ENCODE measurements at places on chromosomes 3 and 15.

DNA sequence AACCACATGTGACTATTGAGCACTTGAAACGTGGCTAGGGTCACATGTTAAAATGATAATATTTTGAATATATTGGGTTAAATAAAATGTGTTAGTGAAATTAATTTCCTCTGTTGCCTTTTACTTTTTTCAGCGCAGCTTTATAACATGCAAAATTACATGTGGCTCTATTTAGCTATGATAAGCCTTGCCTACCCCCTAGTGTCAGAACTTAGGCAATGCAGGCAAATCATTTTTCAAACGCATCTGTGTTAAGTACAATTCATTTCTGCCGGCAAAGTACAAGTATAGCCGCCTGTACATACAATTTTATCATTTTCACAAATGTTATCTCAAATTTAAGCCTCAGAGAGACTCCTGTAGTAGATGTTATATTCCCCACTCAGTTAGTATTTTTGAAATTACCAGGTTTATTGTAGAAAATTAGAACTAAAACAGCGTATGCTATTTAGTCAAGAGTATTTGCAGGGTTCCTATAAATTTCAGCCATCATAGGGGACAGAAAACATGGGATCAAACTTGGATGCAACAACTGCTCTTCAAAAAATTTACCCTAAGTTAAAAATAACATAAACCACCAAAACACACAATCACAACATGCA is 56.1 kb downstream of the TAFA4 start:
- peak; percentile 39 for DNase-seq

- DNase-seq, result no peak
These were observed 80.3 kb upstream of the ABHD2 start for GRCh38 chr15:89007989-89008388.

GRCh38 chr3:3151513-3151912 is 24.8 kb downstream of the TRNT1 start:
- DNase-seq, result no peak

DNA sequence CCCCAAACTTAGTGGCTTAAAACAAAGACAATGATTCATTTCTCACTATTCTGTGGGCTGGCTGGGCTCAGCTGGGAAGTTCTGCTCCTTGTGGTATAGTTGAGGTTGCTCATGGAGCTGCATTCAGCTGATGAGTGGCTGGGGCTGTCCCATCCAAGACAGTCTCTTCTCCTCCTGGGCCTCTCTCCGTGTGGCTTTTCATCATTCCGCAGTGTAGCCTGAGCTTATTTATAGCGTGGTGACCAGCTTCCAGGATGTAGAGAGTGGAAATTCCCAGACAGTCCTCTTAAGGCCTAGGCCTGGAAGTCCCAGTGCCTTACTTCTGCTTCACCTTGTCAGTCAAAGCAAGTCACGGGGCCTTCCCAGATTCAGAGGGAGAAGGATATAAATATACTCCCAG is 136.7 kb upstream of the DAZL start:
- DNase-seq, result no peak

DNA sequence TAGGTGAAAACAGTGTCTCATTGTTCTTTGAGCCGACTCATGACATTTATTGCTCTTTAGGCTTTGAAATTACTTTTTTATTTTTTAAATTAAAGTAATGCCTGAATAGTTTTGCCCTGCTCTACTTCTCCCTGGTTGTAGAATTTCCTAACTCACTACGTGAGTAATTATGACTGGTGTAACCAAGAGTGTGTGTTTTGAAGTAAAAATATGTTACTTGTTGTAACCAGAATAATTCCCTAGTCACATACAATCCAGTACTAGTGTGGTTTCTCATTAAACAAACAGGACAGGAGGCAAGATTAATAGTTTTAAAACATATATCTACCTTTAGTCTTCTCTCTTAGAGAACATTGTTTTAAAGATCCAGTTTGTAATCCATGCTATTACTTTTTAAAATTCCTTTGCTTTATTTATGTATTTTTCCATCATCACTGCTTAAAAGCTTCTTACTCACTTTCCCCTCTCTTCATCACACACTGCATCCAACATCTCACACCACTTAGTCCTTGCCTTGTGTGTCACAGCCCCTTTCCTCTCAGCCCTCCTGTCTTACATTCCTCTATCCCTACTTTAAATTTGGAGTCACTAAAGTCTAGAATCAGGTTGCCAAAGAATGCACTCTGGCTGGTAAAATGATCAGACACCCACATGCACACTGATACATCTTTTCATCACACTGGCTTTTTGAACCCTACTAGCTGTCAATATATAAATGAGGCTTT is 219.7 kb downstream of the WNT5A start:
- DNase-seq, result no peak

- no peak for DNase-seq
These were observed 265.6 kb downstream of the FOXP1 start for GRCh38 chr3:71317749-71318457.

- peak; percentile 88 for DNase-seq
These were observed 82.7 kb downstream of the ABHD5 start for GRCh38 chr3:43773273-43774094.

DNA sequence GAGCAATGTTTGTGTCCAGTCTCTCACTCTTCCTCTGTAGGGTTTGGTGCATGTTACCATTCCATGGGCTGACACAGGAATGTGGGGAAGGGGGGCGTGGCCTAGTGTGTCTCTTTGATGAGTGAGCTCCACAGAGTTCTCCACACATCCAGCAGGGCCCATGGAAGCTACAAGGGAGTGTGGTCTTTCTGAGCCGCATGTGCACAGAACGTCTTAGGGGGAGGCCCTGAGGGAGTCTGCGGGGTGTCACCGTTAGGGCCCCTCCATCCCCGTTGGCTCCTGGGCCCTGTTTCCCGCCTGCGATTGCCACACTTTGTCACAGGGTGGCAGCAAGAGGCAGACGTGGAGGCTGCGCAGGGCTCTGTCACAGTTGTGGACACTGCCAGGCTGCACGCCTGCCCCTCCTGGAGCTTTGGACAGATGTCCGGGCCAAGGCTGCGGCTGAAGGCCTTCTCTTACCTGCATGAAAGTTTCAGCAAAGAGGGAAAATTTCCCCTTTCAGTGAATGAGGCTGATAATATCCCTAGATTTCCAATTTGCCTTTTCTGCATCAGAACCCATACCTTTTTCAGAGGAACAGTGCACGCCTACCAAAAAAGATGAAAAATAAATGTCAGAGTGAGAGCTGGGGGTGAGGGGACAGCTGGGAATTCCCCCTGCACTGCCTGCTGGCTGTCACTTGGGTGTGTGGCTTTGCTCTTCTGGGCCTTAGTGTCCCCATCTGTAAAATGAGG is 24.3 kb downstream of the CACNA2D3 start:
- no peak for DNase-seq

GRCh38 chr15:78726870-78727551 is 84.3 kb downstream of the ADAMTS7 start:
- peak; percentile 46 for DNase-seq

- no peak for DNase-seq
These were observed 91.8 kb downstream of the THBS1 start for GRCh38 chr15:39672666-39673065.

GRCh38 chr15:36926427-36926825 is 173.9 kb downstream of the MEIS2 start:
- DNase-seq, result no peak

DNA sequence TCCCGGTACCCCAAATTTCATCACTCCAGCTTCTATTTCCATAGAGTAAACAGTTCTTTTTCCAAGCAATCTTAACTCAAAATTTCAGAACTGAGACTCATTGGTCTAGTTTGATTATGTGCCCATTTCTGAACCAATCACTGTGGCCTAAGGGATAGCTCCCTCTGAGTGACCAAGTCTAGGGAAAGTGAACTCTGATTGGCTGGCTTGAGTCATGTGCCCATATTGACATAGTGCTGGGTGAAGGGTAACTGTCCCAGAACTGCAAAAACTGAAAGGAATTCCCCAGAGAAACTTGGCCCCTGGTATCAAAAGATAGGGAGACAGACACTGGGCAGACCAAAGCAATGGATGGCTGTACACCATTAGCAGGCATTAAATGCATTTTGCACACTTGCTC is 171.2 kb upstream of the WNT5A start:
- no peak for DNase-seq

- DNase-seq, result no peak
These were observed 43.2 kb downstream of the NR2E3 start for GRCh38 chr15:71853543-71853942.

GRCh38 chr3:53181024-53181371 is 20.0 kb downstream of the PRKCD start:
- no peak for DNase-seq

GRCh38 chr3:174755833-174756829 is 103.0 kb upstream of the NAALADL2 start:
- no peak for DNase-seq

DNA sequence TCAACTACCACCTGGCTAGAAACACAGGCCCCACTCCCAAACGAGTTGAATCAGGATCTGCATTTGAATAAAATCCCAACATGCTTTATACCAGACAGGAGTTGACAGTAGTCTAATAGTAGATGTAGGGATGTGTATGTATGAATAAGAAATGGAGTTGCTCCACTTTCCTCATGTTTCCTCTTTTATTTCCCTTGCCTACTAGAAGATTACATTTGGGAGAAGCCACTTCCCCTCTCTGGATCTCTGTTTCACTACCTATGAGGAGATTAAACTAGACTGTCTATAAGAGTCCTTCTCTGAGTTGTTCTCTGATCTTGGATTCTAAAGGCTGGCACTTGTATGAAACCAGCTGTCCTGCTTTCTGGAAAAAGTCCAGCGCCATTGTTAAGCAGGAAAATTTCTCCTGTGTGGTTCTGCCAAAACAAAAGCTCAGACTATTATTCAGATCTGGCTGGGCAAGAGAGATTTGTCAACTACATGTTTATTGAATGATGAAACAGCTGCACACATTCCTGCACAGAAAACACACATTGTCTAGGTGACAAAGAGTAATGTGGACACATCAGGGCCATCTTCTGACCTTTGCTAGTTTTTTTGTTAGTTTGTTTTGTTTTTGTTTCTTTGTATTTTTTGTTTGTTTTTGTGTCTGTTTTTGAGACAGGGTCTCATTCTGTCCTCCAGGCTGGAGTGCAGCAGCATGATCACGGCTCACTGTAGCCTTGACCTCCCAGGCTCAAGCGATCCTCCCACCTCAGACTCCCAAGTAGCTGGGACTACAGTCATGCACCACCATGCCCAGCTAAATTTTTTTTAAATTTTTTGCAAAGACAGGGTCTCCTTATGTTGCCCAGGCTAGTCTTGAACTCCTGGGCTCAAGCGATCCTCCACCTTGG is 29.9 kb downstream of the ACP3 start:
- no peak for DNase-seq

DNA sequence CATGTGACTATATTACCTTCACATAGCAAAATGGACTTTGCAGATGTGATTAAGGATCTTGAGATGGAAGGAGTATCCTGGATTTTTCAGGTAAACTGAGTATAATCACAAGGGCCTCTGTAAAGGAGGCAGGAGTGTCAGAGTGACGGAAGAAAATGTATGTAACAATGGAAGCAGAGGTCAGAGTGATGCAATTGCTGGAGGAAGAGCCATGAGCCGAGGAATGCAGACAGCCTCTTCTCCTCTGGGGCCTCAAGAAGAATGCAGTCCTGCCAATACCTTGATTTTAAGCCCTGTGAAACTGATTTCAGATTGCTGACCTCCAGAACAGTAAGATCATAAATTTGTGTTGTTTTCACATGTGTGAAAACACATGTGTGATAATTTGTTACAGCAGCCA is 15.1 kb downstream of the HEMK1 start:
- DNase-seq, result no peak

- no peak for DNase-seq
These were observed 3.1 kb upstream of the TTLL3 start for GRCh38 chr3:9806688-9807589.

DNA sequence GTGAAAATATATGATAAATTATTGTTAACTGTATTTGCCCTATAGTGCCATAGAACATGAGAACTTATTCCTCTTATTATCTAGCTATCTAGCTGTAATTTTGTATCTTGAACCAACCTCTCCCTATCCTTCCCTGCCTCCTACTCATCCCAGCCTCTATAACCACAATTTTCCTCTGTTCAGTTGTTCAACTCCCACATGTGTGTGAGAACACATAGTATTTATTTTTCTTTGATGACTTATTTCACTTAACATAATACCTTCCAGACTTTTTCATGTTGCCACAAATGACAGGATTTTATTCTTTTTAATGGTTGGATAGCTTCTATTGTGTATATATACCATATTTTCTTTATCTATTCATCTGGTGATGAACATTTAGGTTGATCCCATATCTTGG is 85.4 kb upstream of the SUCLG2 start:
- no peak for DNase-seq

DNA sequence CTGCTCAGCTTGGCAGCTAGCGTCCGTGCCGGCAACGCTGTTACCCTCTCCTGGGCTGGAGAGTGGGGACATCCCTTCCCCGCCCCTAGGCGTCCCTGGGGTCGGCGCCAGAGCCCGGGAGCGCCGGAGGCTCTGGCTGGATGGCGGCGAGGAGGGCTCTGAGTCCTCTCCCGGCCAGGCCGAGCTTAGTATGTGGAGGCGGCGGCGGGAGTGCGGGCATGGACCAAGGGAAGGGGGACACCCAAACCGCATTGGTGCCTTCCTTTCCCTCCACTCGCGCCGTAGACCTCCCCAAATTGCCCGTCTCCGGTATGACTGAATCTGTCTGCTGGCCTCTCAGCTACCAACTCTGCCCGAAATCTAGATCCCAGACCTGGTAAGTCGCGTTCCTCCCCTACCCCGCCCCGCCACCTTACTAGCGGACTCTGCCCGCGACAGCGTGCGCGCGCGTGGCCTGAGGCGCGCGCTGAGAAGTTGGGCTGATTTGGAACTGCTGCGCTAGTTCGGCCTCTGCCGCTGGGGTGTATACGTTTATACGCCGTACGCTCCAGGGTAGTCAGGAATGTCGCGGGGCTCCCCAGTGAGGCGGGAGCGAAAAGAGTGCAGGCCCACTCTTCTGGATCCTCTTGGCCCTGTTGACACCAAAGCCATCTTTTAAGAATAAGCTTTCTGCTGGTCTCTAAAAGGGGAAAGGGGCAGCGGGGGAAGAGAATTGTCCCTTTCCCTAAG is 12.2 kb downstream of the ZIC1 start:
- no peak for DNase-seq

- peak; percentile 54 for DNase-seq
These were observed 25.8 kb upstream of the RPL39L start for GRCh38 chr3:187165144-187165543.

GRCh38 chr3:127978636-127979035 is 63.6 kb downstream of the KBTBD12 start:
- no peak for DNase-seq

DNA sequence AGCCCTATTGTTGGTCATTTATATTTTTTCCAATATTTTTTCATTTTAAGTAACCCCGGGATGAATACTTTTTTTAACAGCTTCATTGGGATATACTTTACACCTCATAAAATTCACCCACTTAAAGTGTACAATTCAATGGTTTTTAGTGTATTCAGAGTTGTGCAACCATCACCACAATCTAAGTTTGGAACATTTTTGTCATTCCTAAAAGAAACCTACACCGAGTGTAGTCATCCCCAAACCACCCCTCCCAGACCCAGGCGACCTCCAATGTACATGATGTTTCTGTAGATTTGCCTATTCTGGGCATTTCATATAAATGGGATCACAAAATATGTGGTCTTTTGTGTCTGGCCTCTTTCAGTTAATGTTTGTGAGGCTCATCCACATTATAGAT is 118.3 kb upstream of the FRMD4B start:
- no peak for DNase-seq

GRCh38 chr3:14822670-14823390 is 4.1 kb downstream of the FGD5 start:
- no peak for DNase-seq
